ENCODE measurements at places on chromosomes 1 and 21. TPM values are rescaled to one million over a fixed set of nuclear protein-coding genes. Genes with fewer than 3 reads are reported as not detected.

The SPATA45 gene
- total RNA-seq: not detected

The IGSF9 gene
- not detected for total RNA-seq

The JAM2 gene
- total RNA-seq: 0.33 TPM

GRCh38 chr1:206883160-206883559 is 14.1 kb upstream of the IL24 start:
- DNase-seq: no peak

All from activated naive CD8-positive, alpha-beta T cell treated with anti-CD3 and anti-CD28 coated beads, Interleukin-2, amount 10 ng/mL, durations not matched to agents 7 days and 5 days (primary cell).